ENCODE measurements at places on chromosomes 13 and 19.
A peak's percentile ranks its signal among the peaks of the same experiment; 100 is the strongest.

DNA sequence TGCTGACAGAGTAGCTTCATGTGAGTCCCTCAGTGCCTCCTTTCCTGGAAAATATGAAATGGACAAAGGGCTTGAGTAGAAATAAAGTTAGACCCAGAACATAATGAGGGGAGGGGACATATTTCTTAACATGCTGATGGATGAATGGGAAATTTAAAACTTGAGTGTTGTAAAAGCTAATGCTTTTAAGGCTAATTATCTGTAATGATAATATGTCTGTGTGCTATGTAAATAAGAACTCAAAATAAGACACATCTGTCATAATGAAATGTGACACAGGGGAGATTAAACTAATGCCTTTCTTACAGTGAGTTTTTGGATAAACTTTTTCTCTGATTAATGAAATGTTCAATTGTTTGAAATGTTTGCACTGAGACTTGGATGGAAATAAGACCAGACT lies 65.8 kb upstream of the RFXAP start:
- DNase-seq, result no peak

GRCh38 chr13:32001769-32002168 lies 29.8 kb upstream of the FRY start:
- DNase-seq, result no peak

GRCh38 chr13:24161010-24161775 lies 673 bp downstream of the SPATA13 start:
- DNase-seq, result peak; percentile 13

- no peak for DNase-seq
These were observed 159.1 kb downstream of the LIG4 start for GRCh38 chr13:108056278-108056677.

GRCh38 chr13:98195054-98195791 lies 18.2 kb upstream of the RNF113B start:
- DNase-seq, result no peak

- no peak for DNase-seq
These were observed 171.6 kb upstream of the ZNF507 start for GRCh38 chr19:32173836-32174235.

- no peak for DNase-seq
These were observed 321.8 kb upstream of the NBEA start for GRCh38 chr13:34620074-34620850.

- no peak for DNase-seq
These were observed 34.3 kb downstream of the ATP4B start for GRCh38 chr13:113623491-113624234.

DNA sequence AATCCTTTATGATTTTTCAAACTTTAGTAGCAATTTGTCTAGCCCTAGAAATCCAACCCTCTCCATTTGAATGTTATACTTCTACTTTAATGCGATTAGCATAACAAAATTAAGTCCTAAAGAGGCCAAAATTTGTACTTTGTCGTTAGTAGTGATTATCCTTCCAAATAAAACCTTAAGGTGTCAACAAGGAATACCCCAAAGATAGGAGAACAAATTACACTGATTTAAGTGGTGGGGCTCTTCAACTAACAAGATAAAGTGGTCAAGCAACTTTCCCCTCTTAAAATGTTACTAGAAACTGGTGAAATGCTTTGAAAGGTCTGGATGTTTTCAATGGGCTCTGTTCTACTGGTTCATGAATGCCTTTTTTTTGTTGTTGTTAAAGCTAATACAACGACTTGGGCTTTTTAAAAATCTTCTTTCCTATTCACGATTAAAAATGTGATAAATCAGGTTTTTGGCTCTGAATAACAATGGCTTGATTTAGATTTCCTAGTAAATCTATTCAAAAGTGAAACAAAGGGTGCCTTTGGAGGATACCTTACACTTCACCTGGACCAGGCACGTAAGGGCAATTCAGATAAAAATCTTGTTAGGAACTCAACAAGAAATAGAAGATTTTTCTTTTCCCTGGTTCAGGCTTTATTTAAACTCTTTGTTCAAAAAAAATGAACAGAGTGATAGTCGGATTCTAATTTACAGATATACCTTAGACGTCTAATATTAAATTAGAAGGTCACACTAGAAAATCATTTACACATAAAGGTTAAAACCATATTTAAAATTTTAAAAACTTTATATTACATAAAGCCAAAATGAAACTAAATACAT lies 3.1 kb downstream of the SOX21 start:
- no peak for DNase-seq

GRCh38 chr19:20077791-20078463 lies at the start of gene ZNF90:
ZNF90 (plus strand) TSS chr19:20078000; CDS start chr19:20078133, 133 bp downstream.
- peak; percentile 69 for DNase-seq

DNA sequence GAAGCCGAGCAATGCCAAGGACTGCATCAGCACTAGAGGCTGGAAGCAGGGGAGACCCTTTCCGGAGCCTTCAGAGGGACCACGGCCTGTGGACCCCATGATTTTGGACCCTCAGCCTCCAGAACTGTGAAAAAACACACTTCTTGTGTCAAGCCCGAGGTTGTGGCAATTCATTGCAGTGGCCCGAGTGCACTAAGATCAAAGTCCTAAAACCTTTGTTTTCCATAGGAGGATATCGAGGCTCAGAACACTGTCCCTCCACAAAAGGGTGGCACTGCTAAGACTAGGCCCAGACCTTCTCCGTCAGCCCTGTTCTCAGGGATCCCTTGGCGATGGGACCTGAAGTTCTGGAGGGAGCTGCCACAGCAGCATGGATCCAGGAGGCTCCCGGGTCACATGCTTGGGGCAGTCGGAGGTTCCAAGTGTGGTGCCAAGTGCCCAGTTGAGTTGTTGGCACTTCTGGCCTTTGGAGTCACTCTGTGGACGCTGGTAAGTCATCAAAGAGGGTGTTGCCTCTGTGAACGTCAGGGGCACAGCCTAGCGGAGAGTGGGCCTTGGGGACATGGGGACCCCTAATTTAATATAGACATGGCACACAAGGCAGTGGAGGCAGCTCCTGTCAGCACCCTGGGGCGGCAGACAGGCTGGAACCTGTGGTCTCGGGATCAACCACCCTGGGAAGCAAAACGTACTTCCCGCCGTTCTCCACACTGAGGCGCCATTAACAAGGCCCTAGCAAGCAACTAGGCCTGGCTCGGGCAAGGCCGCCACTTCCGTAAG lies 199.2 kb downstream of the COL4A1 start:
- DNase-seq, result no peak

DNA sequence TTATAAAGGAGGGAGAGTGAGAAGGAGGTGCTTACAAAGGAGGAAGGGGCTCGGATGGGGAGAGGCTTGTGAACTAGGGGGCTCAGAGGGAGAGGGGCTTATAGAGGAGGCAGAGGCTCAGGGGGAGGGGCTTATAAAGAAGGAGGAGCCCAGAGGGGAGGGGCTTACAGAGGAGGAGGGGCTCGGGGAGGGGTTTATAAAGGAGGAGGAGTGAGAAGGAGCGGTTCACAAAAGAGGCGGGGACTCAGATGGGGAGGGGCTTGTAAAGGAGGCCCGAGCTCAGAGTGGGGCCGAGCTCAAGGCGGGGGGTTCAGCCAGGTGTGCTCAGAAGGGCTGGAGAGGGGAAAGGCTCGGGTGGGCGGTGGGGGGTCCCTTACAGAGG lies 500 bp downstream of the SMIM24 start:
- no peak for DNase-seq

DNA sequence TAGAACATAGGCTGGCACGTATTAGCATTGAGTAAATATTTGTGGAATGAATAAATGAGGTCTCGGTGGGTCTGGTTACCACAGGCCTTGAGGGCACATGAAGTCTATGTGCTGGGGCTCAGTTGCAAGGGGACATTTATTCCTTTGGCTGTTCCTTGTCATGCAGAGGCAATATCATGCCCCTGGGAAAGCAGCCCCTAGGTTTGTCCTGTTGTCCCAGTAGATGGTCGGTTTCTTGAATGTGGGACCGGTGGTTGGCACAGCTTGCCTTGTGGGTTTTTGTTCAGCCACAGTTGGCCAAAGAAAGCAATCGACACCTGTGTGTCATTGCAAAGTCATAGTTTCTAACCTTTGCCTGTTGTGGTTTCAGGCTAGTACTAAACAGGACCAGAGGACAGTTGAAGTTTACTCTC lies 24.7 kb upstream of the GPR183 start:
- no peak for DNase-seq

- DNase-seq, result peak; percentile 24
These were observed 15.0 kb downstream of the MYO9B start for GRCh38 chr19:17090583-17090982.

- no peak for DNase-seq
These were observed 702.9 kb upstream of the PCDH9 start for GRCh38 chr13:67932991-67933390.

DNA sequence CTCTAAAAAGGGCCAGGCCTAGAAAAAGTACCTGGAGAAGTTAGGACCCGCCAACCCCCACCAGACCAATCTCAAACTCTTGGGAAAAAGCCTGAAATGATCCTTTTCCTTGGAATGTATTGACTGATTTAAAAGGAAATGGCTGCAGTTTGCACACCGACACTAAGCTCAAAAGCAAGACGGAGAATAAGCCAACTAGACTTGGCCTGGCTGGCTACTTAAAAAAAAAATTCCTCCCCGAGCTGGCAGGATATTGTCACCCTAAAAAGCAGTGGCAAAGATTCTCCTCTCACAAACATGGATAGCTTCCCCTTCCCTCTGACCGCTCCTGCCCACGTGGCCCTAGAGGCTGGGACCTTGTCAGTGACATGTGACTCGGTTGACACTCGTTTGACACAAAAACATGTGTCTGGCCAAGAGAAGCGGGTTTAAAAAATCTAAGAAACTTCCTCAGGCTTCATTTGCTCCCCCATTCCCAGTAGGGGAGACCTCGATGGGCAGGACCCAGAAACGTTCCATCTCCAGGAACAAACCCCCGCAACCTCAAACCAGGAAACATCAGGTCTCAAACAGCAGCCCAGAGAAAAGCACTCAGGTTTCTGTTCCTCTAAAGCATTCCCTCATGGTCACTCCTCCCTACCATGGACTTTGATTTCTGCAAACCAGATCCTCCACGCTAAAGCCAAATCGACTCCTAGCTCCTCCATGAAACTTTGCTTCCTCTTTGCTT lies 1.3 kb downstream of the RFX1 start:
- DNase-seq, result no peak

- no peak for DNase-seq
These were observed 1227.9 kb upstream of the SPRY2 start for GRCh38 chr13:81568824-81569223.

DNA sequence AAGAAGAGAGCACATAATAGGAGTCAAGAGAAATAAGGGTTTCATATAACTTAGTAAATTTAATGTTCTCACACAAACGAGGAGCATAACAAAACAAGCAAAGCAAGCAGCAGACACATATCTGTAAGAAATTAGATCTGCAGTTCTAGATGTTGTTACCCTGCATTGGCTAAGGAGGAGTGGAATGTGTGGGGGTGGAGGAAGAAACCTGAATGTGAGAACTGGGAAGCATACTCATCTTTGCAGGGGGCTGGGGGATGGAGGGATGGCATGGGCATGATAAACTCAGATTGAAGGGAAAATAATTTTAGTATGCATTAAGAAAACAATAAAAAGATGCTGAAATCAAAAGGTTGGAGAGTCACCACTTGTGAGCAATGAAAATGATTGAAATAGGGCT lies 255.0 kb downstream of the LIG4 start:
- no peak for DNase-seq

DNA sequence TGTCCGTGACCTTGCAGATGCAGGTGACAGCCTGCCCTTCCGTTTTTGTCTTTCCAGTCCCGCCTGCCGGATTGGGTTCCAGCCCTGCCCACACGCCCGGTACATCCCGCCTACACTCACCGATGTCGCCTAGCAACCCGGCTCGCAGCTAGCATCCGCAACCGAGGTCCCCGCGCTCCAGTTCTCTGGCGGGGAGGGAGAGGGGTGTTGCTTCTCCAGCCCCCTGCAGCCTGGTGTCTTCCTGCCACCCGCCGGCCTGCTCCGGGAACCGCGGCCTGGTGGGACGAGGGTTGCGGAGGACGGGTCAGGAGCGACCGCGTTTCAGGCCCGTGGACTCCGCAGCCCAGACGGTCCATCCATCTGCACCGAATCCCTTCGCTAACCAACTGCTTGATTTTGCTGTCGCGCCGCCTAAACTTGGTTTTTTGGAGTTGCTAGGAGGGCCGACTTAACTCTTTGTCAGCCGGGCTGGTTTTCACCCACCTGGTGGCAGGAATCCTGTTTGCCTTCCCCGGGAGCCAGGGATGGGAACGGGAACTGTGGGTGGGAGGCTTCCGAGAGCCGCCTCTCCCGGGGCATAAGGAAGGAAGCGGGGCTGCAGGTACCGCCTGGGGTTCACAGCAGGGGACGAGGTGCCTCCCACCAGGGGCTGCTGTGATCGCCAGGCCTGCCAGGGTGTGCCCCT lies 15.4 kb upstream of the MATK start:
- DNase-seq, result peak; percentile 50

DNA sequence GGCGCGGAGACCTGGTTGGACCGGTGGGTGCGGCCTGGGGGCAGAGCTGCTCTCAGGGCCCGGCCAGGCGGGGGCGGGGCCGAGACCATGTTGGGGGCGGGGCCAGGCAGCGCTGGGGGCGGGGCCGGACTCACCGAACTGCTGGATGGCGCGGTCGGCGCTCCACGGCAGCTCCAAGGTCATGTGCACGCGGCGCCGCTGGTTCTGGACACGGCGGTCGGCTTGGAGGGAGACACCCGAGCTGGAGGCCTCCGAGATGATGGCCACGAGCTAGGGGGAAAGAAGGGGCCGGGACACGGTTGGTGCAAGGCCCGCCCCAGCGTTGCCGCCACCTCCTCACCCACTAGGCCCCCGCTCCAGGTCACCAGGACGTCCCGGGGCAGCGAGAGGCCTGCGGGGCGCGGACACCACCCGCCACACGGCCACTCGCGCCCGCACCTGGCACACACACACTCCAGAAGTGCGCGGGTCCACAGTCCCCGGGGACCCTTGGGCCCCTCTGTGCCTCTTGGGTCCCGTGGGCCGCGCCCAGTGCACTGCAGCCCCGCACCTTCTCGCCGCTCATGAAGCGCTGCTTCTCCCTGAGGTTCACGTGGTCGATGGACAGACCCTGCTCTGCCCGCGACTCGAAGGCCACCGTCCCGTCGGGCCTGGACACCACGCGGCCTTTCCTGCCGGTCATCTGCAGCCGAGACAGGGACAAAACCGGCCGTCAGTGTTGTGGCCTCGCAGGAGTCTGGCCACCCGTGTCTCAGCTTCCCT lies 8.7 kb downstream of the GPX4 start:
- no peak for DNase-seq

GRCh38 chr19:48975947-48976847 lies 11.1 kb downstream of the FTL start:
- DNase-seq, result no peak

DNA sequence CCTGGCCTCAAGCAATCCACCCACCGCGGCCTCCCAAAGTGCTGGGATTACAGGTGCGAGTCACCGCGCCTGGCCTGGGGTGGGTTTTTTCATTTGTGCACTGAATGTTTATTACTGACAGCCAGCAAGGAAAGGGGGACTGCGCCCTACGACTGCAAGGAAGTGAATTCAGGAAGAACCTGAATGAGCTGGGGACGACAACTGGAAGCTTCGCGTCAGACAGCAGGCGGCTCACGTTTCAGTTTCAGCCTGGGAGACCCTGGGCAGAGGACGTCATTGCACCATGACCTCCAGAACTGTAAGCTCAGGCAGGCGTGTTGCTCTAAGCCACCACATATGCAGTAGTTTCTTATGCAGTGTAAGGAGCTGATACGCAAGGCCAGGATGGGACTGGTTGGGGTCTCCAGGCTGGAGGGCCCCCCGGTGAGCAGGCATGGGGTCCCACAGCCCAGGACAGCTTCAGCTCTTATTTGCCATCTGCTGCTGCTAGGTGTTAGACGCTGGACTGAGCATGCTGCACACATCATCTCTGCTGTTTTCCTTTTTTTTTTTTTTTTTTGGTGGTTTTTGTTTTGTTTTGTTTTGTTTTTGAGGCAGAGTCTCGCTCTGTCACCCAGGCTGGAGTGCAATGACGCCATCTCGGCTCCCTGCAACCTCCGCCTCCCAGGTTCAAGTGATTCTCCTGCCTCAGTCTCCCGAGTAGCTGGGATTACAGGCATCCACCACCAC lies 66.6 kb downstream of the GADD45B start:
- DNase-seq, result no peak
